ENCODE measurements at places on chromosomes 6 and 20. TPM values are rescaled to one million over a fixed set of nuclear protein-coding genes. Genes with fewer than 3 reads are reported as not detected.

- no peak for DNase-seq
Observed at GRCh38 chr6:95120984-95121383, 456.4 kb upstream of the MANEA start.

- DNase-seq = no peak
Observed at GRCh38 chr6:150922137-150922536, 56.6 kb downstream of the MTHFD1L start.

DNA sequence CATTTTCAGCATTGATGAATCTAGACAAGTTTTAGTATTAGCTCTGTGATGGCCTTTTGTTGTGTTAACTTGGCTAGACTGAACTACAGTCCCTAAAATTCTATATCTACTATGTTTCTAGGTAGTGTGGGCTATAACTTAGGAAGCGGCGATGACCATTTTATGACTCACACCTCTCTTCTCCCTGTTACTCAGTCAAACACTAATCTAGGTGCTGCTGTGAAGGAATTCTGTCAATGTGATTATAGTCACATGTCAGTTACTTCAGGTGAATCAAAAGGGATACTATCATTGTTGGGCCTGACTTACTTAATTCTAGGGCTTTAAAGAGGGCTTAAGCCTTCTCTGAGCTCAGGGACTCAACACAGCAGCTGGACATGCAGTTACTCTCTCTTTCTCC lies 691.5 kb upstream of the MAP3K7 start:
- no peak for DNase-seq

DNA sequence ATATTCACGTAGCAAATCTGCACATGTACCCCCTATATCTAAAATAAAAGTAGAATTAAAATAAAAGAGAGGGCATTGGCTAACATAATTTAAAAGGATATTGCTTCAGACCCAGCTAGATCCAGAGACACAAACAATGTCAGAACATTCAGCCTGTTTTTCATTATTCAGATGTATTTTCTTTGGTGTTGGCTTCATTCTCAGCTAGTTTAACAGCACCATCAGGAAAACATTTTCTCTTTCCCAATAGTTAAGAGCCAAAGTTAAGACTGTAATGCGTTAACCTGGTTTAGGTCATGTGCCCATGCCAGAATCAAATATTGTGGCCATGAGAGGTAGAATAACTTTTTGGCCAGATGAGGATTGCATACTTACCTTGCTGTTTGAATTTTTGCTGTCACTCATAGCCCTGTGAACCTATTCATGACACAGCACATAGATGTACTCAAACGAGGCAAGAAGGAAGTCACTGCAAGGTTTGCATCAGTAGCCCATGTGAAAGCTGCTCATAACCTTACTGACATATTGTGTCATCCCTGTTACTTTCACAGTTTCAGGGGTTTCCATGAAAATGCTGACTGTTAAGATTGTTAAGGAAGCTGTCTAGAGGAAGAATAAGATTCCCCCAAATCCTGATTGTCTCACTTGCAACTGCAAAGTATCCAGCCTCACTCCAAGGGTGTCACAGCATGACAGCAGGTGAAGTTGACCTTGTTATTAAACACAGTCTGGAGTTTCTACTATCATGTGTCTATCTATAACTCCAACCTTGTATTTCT lies 233.1 kb downstream of the PACRG start:
- no peak for DNase-seq

PBOV1 gene
- total RNA-seq = not detected

- no peak for DNase-seq
Observed at GRCh38 chr6:85490516-85491248, 40.8 kb downstream of the NT5E start.

GRCh38 chr6:42860481-42860880 lies 18.9 kb upstream of the RPL7L1 start:
- DNase-seq = no peak

DNA sequence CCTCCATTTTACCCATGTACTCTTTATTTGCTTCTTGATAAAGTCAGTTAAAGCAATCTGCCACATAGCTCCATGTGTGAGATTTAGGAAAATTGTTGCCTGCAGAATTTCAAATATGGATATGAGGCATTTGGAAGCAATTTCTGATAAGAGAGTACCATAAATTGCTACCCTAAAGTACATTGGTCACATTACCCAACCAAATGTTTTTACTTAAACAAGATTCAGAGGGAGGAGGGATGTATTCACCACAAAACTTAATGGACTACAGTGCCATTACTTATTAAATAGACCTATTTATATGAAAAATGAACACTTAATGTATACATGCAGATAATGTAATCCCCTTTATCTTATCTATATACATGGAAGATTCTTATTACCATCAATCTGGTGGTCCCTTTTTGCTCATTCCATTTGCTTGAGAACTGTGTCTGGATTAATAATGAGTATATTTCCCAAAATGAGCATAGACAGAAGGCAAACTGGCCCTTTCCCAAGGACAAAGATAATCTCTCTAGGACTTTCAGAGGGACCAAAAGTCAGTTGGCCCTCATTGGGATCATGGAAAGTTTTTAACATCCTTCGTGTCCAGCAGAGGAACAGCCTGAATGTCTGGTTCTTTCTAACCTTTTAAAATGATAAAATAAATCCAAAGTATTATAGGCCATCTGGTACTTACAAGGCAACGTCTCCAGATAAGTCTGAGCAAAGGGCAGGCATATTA lies 526.4 kb downstream of the CBLN4 start:
- peak; percentile 43 for DNase-seq

DNA sequence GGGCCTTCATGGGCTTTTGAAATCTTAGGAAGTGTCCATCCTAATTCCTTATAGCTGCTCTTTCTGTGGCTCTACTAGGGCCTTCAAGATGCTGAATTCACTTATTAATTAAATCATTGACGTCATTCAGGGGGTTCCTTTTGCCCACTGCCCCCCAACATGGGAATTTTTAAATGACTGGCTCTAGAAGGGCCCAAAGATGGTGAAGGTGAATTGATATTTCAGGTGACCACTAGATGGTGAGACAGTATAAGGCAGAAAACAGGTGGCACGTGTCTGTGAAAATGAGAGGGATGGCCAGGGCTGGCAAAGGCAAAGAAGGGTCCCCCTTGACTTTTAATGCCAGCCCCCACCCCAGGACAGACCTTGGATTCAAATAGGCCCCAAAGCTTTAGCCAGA lies 11.8 kb downstream of the GNAS start:
- no peak for DNase-seq

GRCh38 chr6:27066381-27066780 lies 181.1 kb upstream of the PRSS16 start:
- no peak for DNase-seq

GRCh38 chr6:114344246-114344970 lies 1.6 kb upstream of the HS3ST5 start:
- DNase-seq = no peak

DNA sequence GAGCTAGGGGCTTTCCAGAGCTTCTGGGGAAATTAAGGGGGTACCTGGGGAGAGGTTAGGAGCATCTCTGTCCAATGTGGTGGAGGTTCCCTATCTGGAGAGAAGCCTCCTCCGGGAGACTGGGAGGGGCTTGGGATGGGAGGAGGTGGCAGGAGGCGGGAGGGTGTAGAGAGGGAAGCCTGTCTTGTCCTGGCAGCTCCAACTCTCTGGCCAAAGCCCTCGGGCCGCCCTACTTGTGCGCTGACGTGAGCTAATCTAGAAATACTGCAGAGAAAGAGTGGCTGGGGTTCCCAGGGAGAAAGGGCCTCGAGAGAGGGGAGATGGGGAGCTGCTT lies 1.6 kb upstream of the SLC32A1 start:
- no peak for DNase-seq

DNA sequence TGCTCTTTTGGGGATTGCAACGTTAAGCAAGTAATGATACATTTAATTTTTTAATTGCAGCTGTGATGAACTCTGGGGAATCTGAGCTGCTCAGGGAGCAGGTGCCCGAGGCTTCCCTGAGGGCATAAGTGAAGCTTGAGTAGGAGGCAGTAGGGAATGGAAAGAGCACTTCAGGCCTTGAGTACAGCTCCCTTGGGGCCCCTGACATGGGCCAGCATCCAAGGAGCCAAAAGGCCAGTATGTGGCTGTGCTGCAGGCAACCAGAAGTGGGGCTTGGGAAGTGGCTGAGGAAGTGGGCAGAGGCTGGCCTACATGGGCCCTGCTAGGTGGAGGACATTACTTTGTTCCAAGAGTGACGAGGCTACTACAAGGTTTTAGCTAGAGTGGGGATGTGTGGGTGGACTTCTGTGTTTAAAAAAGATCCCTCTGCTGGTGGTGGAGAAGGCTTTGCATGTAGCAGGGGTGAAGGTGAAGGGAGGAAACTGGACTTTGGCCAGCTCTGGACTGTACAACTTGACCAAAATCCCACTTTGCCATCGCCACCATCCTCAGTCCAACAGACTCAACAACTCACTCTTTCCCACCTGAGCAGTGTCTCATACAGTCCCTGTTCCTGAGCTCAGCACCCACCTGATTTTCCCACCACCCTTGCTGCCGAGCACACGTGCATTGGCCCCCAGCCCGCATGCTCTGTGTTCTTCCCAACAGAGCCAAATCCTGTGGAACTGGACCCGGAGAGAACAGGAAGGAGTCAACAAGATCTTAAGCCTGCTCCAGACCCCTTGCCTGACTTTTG lies 10.9 kb upstream of the ZNF831 start:
- no peak for DNase-seq

DNA sequence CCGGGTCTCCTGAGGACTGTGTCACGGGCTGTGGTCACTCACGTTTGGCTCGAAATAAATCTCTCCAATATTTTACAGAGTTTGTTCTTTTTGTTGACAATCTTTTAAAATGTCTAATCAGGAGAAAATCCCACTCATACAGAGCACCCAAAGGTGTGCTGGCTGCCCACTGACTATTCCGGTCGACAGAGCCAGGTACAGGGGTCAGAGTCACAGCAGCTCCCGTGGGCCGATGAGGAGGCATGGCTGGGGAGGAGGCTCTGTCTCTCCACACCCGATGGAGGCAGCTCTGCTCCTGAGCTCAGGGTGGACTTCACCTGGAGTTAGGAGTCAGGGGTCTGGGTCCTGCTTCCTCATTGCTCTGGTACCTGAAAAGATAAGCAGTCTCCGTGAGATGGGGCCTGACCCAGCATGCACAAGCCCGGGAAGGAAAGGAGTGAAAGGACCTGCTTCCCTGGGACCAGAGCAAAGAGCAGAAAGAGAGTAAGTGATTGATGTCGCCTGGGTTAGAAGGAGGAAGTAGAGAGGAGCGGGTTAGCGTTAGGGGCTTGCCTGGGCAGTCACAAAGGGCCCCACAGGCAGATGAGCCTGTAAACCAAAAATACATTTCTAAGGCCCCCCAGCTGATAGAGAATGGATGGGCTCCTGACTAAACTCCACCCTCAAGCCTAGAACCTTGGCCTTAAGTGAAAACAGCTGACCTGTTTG lies 53.5 kb upstream of the UNC93A start:
- no peak for DNase-seq

CST1 gene
- not detected for total RNA-seq

- no peak for DNase-seq
Observed at GRCh38 chr6:33639559-33639958, 18.4 kb downstream of the ITPR3 start.

DNA sequence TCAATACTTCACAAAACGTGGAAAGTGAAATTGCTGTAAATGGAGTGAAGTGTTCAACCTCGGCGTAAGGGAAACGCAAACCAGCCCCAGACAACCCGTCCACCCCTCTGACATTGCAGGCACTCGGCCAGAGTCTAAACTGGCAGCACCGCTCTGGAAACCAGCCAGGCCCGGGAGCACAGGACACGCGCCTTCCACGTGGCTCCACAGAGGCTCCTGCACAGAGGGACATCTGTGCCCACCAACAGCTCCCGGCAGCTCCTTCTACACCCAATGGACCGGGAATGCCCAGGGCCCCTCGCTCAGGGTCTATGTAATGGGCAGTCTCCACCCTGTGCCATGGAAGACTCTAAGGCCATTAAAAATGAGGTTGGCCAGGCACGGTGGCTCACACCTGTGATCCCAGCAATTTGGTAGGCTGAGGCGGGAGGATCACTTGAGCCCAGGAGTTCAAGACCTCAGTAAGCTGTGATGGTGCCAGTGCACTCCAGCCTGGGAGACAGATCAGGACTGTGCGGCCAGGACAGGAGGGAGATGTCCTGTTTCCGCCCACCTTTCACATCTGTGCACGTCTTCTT lies 3.4 kb upstream of the HELZ2 start:
- DNase-seq = no peak

GNMT gene
- 0.42 TPM for total RNA-seq

DNA sequence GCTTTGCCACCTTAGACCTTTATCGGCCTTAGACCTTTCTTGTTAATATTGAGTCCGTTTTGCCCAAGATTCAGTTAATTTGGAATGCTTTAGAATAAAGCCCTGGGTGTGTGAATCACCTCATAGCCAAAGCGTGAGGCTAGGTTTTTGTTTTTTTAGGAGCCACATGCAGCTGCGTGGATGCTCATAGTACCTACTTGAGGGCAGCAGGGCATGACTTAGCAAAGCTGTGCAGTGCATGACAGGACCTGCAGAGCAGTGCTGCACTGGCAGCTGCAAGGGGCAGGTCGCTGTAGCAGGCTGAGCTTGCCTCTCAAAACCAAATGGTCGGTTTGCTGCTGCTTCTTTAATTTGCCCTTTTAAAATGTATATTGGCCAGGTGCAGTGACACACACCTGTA lies 116.1 kb downstream of the JAG1 start:
- no peak for DNase-seq

- no peak for DNase-seq
Observed at GRCh38 chr6:17994019-17994418, 6.6 kb upstream of the KIF13A start.

GRCh38 chr6:29959467-29959866 lies 17.1 kb downstream of the HLA-A start:
- DNase-seq = no peak

- DNase-seq = no peak
Observed at GRCh38 chr20:4217349-4217841, 202.0 kb upstream of the RNF24 start.

DNA sequence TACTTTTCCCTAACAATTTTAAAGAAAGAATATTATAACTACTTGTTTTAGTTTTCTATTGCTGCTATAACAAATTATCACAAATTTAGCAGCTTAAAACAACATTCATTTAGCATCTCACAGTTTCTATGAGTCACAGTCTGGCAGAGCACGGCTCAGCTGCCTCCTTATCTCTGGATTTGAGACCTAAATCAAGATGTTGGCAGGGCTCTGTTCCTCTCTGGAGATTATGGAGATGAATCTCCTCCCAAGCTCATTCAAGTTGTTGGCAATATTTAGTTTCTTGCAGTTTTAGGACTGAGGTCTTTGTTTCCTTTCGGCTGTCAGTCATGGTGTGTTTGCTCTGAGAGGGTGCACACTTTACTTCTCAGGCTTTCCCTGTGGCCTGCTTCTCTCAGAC lies 1065.8 kb upstream of the EYS start:
- no peak for DNase-seq

GNRH2 gene
- total RNA-seq = not detected

DNA sequence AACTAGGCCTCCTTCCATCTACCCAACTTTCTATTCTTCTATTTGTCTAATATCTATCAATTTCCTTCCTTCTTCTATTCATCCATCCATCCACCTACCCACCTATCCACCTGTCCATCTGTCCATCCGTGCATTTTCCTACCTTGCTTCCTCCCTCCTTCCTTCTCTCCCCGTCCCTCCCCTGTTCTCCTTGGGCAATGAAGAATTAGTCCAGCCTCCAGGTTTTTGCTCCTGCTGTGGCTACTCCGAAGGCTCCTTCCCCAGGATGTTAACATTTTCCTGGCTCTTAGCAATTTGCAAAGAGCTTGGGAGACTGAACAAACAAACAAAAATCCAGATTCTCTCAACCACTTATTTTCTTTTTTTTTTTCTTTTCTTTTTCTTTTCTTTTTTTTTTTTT lies 81.6 kb downstream of the KCNB1 start:
- no peak for DNase-seq

GRCh38 chr6:1188199-1188598 lies 123.7 kb upstream of the FOXQ1 start:
- no peak for DNase-seq

- no peak for DNase-seq
Observed at GRCh38 chr6:124466949-124467348, 495.3 kb upstream of the RNF217 start.

HRH3 gene
- 0.16 TPM for total RNA-seq
